ENCODE measurements at places on chromosomes 3 and 15.

- DNase-seq = no peak
Observed at GRCh38 chr3:72405943-72406566, 442.2 kb downstream of the SHQ1 start.

GRCh38 chr15:50140098-50140497 is 21.1 kb upstream of the ATP8B4 start:
- DNase-seq = no peak

DNA sequence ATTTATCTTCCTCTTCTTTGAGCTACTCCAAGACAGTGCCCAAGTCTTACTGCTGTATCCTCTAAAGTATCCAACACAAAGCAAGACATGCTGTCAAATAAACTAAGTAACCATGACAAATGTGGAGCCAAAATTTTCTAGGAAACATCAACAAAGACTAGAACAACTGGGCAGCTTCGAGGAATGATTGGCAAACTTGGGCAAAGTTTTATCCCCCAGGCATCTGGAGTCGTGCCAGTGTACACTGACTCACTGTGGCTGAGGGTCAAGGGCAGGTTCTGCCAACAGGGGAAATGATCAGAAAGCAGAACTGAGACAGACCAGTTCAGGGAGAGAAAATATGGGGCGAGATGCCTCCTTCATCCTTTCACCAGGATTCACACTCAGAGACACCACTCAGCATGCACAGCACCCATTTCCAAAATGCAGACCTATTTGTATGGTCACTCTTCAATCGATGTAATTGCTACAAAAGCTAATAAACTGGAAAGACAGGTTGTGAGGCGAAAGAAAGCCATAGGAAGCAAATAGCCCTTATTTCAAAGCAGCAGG is 65.8 kb downstream of the MB21D2 start:
- peak; percentile 57 for DNase-seq

GRCh38 chr15:89492934-89493631 is 3.3 kb downstream of the RHCG start:
- DNase-seq = no peak

GRCh38 chr3:184814214-184814613 is 2.2 kb downstream of the VPS8 start:
- DNase-seq = peak; percentile 20

DNA sequence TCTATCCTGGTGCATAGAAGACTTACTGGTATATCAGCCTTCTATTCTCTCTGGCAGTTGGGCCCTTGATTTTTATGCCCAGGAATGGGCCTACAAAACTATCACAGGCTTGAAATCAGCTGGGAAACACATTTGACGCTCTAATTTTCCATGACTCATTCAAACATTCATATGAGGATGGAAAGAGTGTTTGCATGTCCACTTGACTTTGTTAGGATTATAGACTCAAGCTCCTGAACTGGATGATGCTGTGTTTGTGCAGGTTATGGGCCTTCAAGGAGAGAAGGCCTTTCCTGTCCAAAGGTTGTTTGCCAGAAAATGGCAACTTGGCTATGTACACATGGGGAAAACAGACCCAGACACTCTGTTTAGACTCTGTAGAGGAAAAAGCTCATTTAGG is 219.9 kb downstream of the GAP43 start:
- no peak for DNase-seq

- no peak for DNase-seq
Observed at GRCh38 chr3:151592287-151592686, 131.4 kb upstream of the IGSF10 start.

GRCh38 chr3:180416111-180416594 is 185.8 kb upstream of the TTC14 start:
- peak; percentile 16 for DNase-seq

GRCh38 chr3:105827959-105828358 is 40.9 kb downstream of the CBLB start:
- DNase-seq = peak; percentile 96

DNA sequence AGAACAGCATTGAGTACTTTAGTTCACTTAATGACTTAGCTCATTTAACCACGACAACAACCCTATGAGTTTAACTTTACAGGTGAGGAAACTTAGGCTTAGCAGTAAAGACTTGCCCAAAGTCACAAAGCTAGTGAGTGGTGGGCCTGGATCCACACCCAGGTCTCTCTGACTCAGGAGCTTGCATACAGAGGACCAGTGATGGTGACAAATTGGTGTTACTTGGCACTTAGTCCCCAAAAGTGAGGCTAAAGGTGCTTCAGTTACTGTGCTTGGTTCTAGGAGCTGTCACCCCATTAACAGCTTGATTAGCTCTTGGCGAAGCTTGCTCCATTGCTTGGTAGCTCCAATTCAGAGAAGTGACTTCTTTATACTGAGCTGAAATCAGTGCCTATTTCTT is 6.1 kb downstream of the CELF6 start:
- DNase-seq = no peak

GRCh38 chr3:194637541-194638400 is 4.6 kb upstream of the TMEM44 start:
- no peak for DNase-seq

DNA sequence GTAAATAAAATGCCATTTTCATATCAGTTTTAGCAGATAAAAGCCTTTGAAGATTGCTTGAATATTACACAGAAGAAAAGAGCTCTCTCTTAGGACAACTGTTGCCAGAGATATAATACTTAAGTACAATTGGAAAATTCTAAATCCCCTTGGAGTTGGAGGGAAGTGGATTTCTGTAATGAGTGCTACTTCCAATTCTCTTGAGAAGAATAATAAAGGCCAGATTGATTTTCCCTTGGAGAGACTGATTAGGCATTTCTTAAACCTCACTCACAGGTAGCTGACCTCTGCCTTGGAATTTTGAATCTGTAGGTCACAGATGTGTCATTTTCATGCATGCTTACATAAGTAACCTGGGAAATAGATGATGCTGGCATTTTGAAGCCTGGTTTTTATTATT is 29.8 kb upstream of the PSMD6 start:
- no peak for DNase-seq

DNA sequence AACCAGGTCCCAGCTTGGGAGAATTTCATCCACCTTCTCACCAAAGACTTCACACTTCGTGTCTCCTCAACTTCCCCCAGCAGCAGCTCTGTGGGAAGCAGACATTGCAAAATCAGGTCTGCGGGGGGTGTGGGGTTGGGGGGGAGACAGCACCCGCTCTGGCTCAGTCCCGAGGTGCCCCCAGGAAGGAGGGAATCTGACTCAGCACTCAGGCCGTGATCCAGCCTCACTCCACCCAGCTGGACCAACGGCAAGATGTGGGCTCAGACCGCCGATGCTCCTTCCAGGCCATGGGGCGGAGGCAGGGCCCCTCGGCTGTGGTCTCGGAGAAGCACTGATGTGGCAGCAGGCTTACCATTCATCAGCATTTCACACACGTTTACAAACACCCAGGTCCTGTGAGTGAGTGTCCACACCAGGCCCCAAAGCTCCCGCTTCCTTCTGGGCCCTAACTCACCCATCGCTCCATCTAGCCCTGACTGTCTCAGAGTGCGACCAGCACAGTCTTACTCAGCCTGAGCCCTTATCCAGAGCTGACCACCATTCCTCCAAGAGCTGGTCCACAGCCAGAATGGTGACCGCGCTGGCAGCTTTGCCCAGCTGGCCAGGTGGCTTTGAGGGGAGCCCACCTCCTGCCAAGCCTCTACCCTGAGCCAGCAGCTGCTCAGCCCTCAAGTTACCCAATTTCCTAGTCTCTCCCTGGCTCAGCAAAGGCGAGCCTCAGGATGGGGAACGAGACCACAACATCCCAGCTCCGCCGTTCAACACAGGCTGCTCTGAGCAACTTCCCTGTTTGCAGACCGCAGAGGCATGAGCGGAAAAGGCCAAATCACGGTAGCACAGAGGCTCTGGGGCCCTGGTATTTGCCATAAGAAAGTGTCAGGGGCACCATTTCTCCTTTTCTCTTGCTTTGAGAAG is 3.3 kb downstream of the STAB1 start:
- peak; percentile 90 for DNase-seq

GRCh38 chr15:69562564-69562963 is 109.9 kb downstream of the RPLP1 start:
- DNase-seq = no peak

DNA sequence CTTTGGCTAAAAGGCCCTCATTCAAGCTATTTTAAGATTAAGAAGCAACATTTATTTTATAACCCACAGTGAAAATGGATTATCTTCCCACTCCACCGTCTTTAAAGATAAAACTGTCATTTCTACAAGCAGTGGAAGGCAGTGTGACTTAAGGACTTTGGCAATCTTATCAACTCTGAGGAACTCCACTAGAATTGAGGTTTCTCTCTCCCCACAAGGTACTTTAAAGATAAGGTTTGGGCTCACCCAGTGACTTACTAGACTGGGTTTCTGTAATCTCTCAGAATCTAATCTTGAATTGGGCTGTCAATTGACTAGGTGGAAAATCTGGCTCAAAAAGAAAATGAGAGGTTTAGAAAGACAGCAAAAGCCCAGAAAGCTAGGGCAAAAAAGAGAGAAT is 21.7 kb downstream of the ZNF385D start:
- no peak for DNase-seq

GRCh38 chr3:59178698-59179097 is 128.9 kb upstream of the CFAP20DC start:
- no peak for DNase-seq

- peak; percentile 99 for DNase-seq
Observed at GRCh38 chr3:179671747-179672242, 19.0 kb downstream of the USP13 start.

GRCh38 chr15:46879032-46879770 is 838.1 kb upstream of the SEMA6D start:
- no peak for DNase-seq

DNA sequence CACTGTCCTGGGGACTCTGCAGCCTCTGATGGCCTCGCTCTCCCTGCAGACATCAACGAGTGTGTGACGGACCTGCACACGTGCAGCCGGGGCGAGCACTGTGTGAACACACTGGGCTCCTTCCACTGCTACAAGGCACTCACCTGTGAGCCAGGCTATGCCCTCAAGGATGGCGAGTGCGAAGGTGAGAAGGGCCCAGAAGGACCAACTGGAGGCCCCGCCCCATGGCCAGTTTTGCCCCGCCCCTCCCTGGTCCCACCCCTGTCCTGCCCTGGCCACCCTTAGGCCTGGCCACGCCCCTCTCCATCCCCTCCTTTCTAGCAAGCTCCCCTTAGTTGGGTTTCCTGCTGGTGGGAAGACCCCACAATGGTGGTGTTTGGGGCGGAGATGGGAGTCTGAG is 77.5 kb downstream of the FBLN2 start:
- DNase-seq = no peak

- no peak for DNase-seq
Observed at GRCh38 chr15:73782344-73782959, 29.3 kb upstream of the INSYN1 start.

DNA sequence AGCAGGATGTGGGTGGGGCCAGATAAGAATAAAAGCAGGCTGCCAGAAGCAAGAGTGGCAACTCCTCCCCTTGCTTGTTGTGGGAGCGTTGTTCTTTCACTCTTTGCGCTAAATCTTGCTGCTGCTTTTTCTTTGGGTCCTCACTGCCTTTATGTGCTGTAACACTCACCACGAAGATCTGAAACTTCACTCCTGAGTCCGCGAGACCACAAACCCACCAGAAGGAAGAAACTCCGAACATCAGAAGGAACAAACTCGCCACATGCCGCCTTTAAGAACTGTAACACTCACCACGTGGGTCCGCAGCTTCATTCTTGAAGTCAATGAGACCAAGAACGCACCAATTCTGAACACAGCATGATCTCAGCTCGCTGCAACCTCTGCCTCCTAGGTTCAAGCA is 72.9 kb downstream of the IL12A start:
- DNase-seq = no peak

DNA sequence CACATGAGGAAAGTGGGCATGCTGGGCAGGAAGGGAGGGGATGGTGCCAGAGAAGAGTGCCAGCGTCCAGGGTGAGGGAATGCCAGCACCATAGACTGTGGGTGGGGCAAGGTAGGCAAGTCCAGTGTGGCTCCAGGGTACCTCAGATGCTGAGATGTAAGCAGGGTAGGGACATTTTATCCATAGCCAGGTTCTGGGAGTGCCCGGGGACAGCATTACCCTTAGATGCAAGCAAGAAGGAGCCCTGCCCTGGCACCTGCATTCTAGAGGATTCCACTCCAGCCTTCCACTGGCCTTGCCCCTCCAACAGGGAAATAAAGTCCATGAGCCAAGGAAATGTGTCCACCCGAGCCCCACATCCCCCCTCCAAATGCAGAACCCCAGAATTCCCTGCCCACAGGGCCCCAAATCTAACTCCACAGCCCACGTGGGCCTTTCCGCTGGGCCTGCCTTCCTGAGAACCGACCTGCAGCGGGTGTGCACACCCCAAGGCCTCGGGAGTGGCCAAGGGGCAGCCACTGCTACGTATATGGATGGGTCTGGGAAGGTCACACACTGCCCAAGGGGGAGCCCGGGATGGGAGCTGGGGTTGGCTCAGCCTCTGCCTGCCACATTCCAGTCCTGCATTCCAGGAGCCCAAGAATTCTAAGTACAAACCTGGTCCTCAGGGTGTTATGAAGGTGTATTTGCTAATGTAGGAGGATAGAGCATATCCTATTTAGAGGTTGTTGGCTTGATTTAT is 20.3 kb upstream of the CYP11A1 start:
- DNase-seq = no peak

- no peak for DNase-seq
Observed at GRCh38 chr3:144556392-144556791, 584.8 kb downstream of the DIPK2A start.

GRCh38 chr3:113212150-113212843 is 940 bp downstream of the BOC start:
- peak; percentile 15 for DNase-seq

DNA sequence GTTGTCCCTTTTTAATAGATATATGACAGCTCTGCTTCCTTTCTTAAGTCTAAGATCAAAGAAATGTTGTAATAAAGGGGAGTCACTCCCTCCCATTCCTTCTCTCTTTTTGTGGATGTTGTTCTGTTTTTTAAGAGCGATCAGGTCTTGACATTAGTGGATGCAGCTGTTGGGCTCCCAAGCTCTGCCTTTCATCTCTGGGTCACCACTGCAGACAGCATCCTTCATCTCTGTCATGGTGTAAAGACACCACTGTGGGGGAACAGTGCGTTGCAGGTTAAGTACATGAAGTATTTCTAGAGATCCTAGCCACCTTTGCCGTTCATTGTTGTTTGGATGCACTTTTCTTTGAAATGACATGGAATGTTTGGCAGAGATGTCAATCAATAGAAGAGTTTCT is 17.7 kb downstream of the FNDC3B start:
- DNase-seq = no peak

GRCh38 chr3:123021388-123021787 is 6.2 kb downstream of the SEMA5B start:
- DNase-seq = no peak

GRCh38 chr3:125220727-125221429 is 8.3 kb upstream of the SLC12A8 start:
- peak; percentile 31 for DNase-seq

Measured in iris pigment epithelial cell (primary cell).